Colonic mucosa (tissue), 4 donors: ENCODE measurements at places on chromosomes 7 and 10.

- H3K4me1 ChIP-seq, result no peaks in the 10 kb centered on the region
- H3K27ac ChIP-seq, result no peak overlapping the region
- DNase-seq, result no peak
- H3K4me3 ChIP-seq, result no peak overlapping the region
- H3K36me3 ChIP-seq, result no peaks in the 10 kb centered on the region
Observed at GRCh38 chr7:128108641-128109423, 77.6 kb upstream of the LRRC4 start.

- H3K36me3 ChIP-seq, result no peaks in the 10 kb centered on the region
- DNase-seq, result no peak
- H3K27me3 ChIP-seq, result no peaks in the 10 kb centered on the region
- no peak overlapping the region for H3K4me3 ChIP-seq
Observed at GRCh38 chr7:156019308-156019707, 207.0 kb upstream of the SHH start.

DNA sequence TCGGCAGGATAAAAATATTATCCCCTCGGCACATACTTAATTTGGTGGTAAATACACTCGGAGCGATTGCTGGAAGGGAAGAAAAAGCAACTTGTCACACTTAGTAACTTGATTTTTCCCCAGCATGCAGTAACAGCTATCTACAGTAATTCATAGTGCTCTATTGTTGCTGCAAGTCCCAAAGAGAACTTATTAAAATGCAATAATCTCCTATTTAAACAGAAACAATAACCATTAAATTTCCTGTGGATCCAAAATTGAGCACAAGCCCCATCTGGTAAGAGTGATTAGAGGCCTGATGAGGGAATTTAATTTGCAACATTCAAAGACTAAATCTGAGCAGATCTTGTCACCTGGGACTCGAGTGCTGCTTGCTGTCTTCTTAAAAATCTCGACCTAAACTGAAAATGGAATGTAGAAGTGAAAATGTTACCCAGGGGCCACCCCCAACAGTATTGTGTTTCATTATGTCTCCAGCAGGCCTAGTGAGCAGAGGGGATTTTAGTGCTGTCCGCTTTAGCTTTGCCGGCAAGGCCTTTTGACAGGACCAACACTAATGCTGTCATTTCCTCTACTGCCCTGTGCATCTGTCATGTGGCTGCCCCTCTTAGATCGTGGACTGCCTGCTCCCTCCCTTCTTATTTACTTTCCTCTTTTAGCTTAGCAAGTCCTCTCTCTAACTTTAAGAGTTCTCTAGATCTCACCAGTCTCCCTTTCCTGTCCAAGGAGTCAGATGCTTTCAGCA is 639.7 kb downstream of the AUTS2 start:
- no peaks in the 10 kb centered on the region for H3K27me3 ChIP-seq
- no peaks in the 10 kb centered on the region for H3K36me3 ChIP-seq
- no peak for DNase-seq
- H3K4me1 ChIP-seq, result no peaks in the 10 kb centered on the region
- H3K4me3 ChIP-seq, result no peak overlapping the region

DNA sequence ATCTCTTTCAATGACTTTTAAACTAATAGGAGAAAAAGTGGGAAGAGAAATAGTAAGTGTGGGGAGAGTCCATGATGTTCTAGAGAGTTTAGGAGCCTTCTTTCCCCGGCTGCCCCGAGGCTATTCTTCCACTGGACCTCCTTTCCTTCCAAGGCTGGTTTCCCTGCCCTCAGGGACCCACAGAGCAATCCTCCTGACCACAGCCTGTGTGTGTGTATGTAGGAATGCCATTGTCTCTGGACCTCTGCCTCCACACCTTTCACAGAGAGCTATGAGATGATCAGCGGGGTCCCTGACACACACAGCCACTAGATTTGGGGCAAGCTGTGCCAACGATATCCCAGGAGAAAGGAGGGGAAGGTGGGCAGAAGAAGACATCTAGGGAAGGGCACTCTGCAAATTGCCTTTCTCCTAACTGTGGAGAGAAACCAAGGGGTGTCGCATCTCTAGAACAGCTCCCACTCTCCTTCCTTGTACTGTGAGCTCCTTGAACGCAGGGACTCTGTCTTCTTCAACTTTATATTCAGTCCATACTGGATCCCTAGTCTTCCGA is 13.3 kb upstream of the CHCHD3 start:
- DNase-seq, result no peak
- H3K36me3 ChIP-seq, result no peaks in the 10 kb centered on the region
- no peaks in the 10 kb centered on the region for H3K27me3 ChIP-seq
- H3K27ac ChIP-seq, result no peak overlapping the region

GRCh38 chr7:138429577-138430250 is 30.3 kb upstream of the TRIM24 start:
- H3K27me3 ChIP-seq, result no peaks in the 10 kb centered on the region
- DNase-seq, result no peak
- H3K27ac ChIP-seq, result no peak overlapping the region
- no peak overlapping the region for H3K4me3 ChIP-seq
- H3K36me3 ChIP-seq, result no peaks in the 10 kb centered on the region
- H3K4me1 ChIP-seq, result no peaks in the 10 kb centered on the region

DNA sequence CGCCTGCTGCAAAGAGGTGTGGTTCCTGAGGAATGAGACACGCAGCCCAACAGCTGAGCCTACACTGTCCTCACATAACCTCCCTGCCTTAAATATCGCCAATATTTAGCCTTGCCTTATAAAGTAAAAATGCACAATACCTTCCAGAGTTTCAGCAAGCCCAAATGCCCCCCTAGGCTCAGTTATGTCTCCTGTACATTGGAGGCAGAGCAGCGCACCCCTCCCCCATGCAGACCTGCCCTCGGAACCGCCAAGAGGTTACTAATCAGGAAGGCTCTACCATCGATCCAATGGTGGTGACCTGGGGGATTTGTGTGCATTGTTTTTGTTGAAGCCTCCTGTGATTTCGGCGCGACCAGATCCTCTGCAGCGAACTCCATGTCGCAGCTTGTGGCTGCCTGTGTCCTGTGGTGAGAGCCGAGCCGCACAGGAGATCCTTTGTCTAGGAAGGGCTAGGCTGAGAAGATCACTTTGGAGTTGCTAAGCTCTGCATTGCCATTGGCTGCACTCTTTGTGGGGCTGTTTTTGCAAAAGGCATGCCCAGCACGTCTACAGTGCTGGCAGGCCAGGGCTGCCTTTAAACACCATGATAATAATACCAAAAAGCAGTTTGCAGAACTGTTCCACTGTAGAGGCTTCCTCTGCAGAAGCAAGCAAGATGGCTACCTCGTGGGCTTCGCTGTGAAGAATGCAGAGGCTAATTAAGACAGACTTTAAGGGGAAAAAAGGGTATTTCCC is 40.1 kb downstream of the TET1 start:
- H3K36me3 ChIP-seq, result no peaks in the 10 kb centered on the region
- H3K4me1 ChIP-seq, result no peaks in the 10 kb centered on the region
- H3K4me3 ChIP-seq, result peak overlapping the region; percentile 41
